ENCODE measurements at places on chromosomes 3 and 15. TPM values are rescaled to one million over a fixed set of nuclear protein-coding genes. Genes with fewer than 3 reads are reported as not detected.

ARGFX gene
- not detected for polyA plus RNA-seq

CCR8 gene
- polyA plus RNA-seq = not detected

DNA sequence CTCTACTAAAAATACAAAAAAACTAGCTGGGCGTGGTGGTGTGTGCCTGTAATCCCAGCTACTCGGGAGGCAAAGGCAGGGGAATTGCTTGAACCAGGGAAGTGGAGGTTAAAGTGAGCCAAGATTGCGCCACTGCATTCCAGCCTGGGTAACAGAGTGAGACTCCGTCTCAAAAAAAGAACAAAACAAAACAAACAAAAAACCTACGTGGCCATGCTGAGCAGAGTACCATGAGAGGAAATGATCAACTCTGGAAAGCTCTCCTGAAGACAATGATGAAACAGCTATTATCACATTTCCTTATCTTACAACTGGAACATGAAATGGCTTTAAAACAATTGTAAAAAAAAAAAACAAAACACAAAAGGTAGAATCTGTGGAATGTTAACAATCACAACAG, 75.2 kb downstream of the CHSY1 start:
- DNase-seq = no peak

DNA sequence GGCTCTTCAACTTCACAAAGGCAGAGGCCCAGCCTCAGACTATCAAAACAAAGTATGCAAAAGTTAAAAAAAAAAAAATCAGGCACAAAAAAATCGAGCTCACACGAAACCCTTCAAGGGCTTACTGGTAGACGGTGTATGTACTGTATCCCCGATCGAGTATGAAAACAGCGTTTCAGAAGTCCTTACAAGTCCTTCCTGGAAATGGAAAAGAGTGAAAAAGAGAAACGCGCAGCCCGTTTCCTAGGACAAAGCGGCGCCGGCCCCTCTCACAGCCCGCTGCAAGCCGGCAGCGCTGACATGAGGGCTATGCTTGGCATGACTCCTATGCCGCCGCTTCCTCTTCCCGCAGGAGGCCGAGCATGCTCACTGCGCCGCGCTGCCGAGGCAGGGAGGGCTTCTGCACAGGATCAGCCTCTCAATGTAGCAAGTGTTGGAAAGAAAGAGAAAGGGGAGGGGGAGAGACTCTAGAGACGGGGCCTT, at the start of gene VGLL4:
Gene VGLL4, minus strand, starts transcription at position 311 of the 483 bp plus-strand sequence. CDS start 397 bp downstream, outside the sequence.
- no peak for DNase-seq

GRCh38 chr3:51350751-51351150, 34.3 kb upstream of the MANF start:
- no peak for DNase-seq

GRCh38 chr15:99614749-99615288, 49.0 kb downstream of the MEF2A start:
- DNase-seq = no peak

GRCh38 chr15:81106560-81106959, 27.5 kb upstream of the CFAP161 start:
- peak; percentile 40 for DNase-seq
